Fibroblast of skin of left quadriceps (primary cell): ENCODE measurements at places on chromosomes 6 and 20.

DNA sequence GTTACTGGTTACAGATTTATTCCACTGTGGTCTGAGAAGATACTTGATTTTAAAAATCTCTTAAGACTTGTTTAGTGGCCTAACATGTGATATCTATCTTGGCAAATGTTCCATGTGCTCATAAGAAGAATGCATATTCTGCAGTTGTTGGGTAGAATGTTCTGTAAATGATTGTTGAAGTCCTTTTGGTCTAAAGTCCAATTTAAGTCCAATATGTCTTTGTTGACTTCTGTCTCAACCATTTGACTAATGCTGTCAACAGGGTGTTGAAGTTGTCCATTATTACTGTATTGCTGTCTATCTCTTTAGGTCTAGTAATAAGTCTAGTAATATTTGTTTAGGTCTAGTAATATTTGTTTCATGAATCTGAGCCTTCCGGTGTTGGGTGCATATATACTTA is 387.8 kb upstream of the RUNX2 start:
- no peak for DNase-seq

DNA sequence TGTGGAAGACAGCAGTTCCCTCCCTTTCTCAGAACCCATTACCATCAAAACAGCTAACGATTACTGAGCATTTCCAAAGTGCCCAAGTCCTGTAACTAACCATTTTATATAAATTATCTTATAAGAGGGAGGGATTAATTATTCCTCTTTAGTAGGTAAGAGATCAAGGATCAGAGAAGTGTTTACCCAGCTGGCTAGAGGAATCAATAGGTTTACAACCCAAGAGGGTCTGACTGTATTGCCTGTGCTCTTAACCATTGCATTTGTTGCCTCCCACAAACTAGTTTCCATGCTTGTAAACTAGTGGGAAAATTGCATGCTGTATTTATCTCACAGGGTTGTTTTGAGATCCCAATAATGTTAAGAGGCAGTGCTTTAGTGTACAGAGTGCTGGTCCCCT is 3.7 kb upstream of the DBNDD2 start:
- DNase-seq = no peak

- peak; percentile 47 for DNase-seq
Measured at GRCh38 chr20:11891776-11892545, 25.7 kb upstream of the BTBD3 start.

DNA sequence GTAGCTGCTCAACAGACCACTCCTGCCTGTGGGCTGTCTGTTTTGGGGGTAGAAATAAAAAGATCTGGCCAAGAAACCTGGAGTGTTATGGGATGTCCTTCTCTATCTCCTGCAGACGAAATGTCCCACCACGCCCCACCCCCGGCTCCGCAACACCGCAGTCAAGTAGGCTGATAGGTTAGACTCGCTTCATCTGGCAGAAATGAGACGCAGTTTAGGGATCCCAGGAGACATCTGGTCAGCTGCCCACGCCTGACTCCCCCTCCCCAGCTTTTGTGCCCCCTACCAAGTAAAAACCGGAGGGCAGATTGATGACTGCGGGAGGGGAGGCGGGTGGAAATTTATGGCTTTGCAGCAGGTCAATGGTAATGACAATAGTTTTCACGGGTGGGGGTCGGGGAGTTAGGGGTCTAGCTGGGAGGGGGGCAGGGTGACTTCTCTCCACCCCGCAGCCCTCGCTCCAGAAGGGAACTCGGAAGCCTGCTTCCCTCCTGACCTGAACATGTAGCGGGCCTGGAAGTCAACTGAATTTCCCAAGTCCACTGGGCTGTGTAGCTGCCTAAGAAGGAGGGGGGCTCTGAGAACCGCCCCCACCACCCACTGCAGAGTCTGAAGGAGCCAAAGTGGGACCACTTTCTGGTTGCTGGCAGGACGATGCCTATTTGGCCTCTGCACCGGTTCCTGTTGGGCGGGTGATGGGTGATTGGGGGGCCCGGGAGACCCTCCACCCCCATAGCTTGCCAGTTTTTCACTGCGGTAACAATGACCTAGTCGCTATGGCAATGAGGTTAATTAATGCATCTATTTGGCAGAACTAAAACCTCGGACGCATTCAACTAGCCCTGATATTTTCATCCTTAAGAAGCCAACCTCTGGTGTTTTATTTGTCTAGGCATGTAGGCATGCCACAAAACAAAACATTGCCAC is 25.7 kb downstream of the PMEPA1 start:
- no peak for DNase-seq

DNA sequence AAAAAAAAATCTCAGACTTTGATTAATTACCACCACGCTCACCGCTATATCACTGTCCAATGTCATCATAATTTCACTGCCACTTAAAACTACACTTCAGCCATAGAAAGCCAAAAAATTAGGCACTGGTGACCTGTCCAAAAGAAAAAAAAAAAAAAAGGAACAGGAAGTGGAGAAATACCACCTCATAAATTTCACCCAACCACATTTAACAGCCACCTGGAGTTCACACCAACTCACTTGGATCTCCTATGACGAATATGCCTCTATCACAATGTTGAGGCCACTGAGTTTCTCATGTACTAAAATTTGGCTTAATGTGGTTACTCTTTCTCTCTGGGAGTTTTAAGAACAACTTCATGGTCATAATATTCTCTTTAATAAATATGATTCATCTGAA is 237.5 kb upstream of the RSPO3 start:
- no peak for DNase-seq
